Left lung (tissue), 14 donors: ENCODE measurements at places on chromosomes 4 and X. TPM values are rescaled to one million over a fixed set of nuclear protein-coding genes. Genes with fewer than 3 reads are reported as not detected.
A peak's percentile ranks its signal among the peaks of the same experiment; 100 is the strongest.

DNA sequence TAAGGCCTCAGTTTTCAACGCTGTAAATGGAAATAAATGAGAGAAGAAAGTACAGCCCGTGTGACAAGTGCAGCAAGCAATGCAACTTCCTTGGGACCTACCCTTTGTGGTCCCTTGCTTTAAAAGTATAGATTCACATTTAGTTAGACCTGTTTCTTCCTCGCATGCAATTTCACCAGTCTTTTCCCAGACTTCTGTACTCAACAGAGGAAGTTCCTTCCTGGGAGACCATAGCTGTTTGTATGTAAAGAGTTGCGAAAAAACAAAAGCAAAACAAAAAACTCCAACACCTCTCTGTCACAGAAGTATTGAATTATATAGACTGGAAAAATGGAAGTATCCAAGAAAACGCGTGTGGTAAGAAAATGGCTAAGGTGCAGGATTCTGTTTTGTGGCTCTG lies 1.1 kb upstream of the IRF2 start:
- H3K36me3 ChIP-seq = no peaks in the 10 kb centered on the region
- no peak for DNase-seq
- H3K4me1 ChIP-seq = peaks cover 71% of the 10 kb centered on the region
- peak overlapping the region; percentile 99 for H3K27ac ChIP-seq
- peak overlapping the region; percentile 82 for H3K4me3 ChIP-seq

HAUS7 gene
- total RNA-seq = 20.1 TPM

DNA sequence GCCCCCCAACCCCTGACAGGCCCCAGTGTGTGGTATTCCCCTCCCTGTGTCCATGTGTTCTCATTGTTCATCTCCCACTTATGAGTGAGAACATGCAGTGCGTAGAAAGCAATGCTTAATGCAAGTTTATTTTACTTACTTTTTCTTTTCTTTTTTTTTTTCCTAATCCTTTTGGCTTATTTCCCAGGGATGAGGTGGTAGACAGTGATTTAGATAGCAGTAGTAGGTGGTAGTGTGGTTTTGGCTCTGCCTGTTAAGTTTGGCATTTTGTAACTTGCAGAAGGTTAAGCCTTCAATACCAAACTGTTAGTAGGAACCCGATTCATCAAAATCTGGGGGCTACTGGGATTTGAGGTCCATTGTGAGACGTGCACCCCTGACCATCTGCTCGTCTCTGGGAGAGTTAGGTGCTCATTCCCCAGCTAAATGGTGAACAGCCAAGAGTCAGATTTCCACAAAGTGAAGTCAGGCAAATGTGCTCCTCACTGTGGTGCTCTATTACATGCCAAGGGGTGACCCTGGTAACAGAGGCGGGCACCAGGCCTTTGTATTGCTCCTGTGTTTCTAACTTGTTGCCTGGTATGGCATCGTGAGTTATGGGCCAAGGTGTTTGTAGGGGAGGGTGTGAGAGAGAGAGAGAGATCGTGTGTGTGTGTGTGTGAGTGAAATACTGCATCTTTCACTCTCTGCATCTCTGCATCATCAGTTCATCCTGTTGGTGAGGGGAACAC lies 70.3 kb downstream of the PHOX2B start:
- H3K27ac ChIP-seq = no peak overlapping the region
- no peaks in the 10 kb centered on the region for H3K36me3 ChIP-seq
- DNase-seq = no peak
- H3K4me3 ChIP-seq = no peak overlapping the region
- H3K4me1 ChIP-seq = no peaks in the 10 kb centered on the region
- no peaks in the 10 kb centered on the region for H3K27me3 ChIP-seq

DNA sequence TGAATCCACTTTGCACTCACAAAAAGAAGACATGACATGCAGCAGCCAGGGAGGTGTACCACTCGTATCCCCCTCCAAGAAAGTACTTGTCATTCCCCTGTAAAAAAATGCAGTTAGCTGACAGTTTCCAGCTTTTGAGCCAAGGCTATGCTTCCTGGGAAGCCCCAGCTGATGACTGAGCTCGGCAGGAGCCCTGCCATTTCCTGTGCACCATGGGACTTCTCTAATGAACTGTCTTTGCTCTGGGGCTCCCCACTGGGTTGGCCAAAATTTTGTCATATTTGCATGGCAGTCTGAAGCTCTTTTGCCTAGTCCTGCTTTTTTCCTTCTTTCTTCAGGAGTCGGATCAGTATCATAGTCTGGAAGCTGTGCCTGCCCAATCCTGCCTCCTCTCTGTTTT lies 104.5 kb upstream of the MAOA start:
- H3K27ac ChIP-seq = no peak overlapping the region
- no peak overlapping the region for H3K4me3 ChIP-seq
- no peaks in the 10 kb centered on the region for H3K36me3 ChIP-seq
- no peaks in the 10 kb centered on the region for H3K27me3 ChIP-seq
- H3K4me1 ChIP-seq = no peaks in the 10 kb centered on the region
- DNase-seq = no peak

CENPE gene
- 2.5 TPM for total RNA-seq
